Esophagus squamous epithelium (tissue), 5 donors: ENCODE measurements at places on chromosomes 6 and 20. TPM values are rescaled to one million over a fixed set of nuclear protein-coding genes. Genes with fewer than 3 reads are reported as not detected.
A peak's percentile ranks its signal among the peaks of the same experiment; 100 is the strongest.

DNA sequence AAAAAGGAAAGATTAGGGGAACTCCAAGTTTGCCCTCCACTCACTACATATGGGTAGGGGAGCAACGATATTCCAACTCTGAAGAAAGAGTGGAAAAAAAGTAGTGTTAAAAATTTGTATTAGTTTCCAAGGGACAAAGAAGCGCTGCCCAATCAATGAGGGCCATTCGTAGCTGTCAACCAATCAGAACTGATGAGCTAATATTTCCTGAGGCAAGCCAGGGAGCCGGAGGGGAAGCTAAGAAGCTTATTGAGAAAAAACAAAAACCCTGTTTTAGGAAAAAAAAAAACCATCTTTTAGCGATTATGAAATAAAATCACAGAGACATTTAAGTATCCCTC lies 59.5 kb downstream of the TRIM38 start:
- peaks cover 10% of the 10 kb centered on the region for H3K4me1 ChIP-seq
- H3K4me3 ChIP-seq, result peak overlapping the region; percentile 39
- H3K27me3 ChIP-seq, result no peaks in the 10 kb centered on the region

- H3K4me3 ChIP-seq, result no peak overlapping the region
- H3K36me3 ChIP-seq, result no peaks in the 10 kb centered on the region
- no peak for DNase-seq
- H3K27ac ChIP-seq, result no peak overlapping the region
- H3K4me1 ChIP-seq, result no peaks in the 10 kb centered on the region
- H3K27me3 ChIP-seq, result no peaks in the 10 kb centered on the region
Observed at GRCh38 chr6:49782725-49783124, 4.4 kb downstream of the PGK2 start.

DNA sequence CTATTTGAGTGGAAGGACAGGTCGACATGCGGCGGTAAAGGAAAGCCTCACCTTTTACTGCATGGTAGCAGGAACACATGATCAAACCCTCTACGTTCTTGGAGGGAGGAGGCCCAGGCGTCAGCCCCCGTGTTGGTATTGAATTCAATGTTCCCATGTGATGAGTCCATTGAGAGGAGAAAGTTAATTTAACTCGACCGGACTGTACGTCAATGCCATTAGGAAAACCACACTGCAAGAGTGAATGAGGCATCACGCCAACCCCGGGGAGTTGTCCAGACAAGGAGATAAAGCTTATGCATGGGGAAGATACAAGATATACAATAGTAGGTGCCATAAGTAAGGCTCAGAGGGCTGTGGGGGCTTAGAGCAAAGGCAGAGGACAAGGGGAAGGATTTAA lies 213.9 kb upstream of the ECI2 start:
- no peaks in the 10 kb centered on the region for H3K36me3 ChIP-seq
- no peaks in the 10 kb centered on the region for H3K27me3 ChIP-seq
- DNase-seq, result no peak

GRCh38 chr20:4070323-4071177 lies 55.2 kb upstream of the RNF24 start:
- no peak for DNase-seq
- no peaks in the 10 kb centered on the region for H3K27me3 ChIP-seq
- H3K36me3 ChIP-seq, result no peaks in the 10 kb centered on the region
- H3K4me1 ChIP-seq, result peaks cover 2% of the 10 kb centered on the region

DCBLD1 gene
- total RNA-seq, result 11.8 TPM

DNA sequence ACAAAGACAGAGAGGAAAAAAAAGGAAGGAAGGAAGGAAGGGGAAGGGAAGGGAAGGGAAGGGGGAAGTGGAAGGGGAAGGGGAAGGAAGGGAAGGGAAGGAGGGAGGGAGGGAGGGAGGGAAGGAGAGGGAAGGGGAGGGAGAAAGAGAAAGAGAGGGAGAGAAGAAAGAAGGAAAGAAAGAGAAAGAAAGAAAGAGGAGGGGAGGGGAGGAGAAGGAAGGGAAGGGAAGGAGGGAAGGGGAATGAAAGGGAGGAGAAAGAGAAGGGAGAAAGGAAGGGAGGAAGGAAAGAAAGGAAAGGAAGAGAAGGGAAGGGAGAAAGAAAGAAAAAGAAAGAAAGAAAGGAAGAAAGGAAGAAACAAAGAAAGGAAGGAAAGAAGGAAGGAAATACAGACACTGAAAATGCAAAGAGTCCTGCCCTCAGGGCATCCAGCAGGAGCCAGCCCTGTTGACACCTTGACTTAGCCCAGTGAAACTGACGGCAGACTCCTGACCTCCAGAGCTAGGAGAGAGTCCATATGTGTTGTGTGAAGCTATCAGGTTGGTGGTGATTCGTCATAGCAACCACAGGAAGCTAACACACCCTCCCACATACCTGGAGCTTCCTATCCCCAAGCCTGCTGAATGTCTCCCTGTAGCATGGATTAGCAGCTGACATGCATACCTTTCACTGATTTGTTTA lies 58.7 kb upstream of the SULF2 start:
- no peak overlapping the region for H3K4me3 ChIP-seq
- H3K27ac ChIP-seq, result no peak overlapping the region
- no peaks in the 10 kb centered on the region for H3K36me3 ChIP-seq
- DNase-seq, result no peak

DNA sequence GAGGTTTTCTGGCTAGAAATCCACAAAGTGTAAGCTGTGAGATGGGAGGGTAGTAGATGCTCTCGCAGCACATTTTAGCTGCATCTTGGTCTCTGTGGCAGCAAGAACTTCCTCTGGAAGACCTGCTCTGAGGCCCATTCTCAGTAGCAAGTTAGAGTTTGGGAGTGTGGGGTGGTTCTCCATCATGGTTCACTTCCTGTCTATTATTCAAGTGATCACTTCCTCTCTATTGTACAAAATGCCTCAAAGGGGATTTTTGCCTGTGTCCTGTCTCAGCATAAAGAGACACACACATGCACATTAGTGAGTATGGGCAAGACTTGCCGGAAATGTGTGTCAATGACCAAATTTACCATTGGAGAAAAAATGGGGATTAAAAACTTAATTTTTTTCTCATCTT lies 42.5 kb downstream of the LYRM2 start:
- H3K4me3 ChIP-seq, result no peak overlapping the region
- H3K4me1 ChIP-seq, result no peaks in the 10 kb centered on the region
- H3K36me3 ChIP-seq, result no peaks in the 10 kb centered on the region
- DNase-seq, result no peak

DNA sequence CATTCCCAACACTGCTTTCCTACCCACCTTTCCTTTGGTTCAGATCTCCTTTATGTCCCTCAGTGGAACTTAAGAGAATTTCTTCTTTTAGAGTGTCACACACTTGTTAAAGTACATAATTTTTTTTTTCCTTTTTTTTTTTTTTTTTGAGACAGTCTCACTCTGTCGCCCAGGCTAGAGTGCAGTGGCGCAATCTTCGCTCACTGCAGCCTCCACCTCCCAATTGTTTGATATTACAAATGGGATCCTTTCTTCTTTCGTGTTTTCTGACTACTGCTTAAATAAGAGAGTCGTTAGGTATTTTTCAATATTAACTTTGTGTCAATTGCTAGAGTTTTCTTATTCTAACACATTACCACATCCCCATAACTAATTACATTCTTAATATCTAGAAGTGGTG lies 29.1 kb downstream of the NUP153 start:
- no peak overlapping the region for H3K27ac ChIP-seq
- H3K4me1 ChIP-seq, result no peaks in the 10 kb centered on the region
- H3K4me3 ChIP-seq, result no peak overlapping the region
- H3K36me3 ChIP-seq, result peaks cover 5% of the 10 kb centered on the region
- no peak for DNase-seq

- H3K4me1 ChIP-seq, result peaks cover 68% of the 10 kb centered on the region
- H3K27ac ChIP-seq, result no peak overlapping the region
Observed at GRCh38 chr6:11769244-11769643, 9.4 kb downstream of the ADTRP start.
